ENCODE measurements at places on chromosomes 3 and 15.

GRCh38 chr15:34753236-34753894, 1.4 kb downstream of the GJD2 start:
- no peak for DNase-seq

GRCh38 chr3:25592510-25592968, 72.2 kb downstream of the TOP2B start:
- no peak for DNase-seq

DNA sequence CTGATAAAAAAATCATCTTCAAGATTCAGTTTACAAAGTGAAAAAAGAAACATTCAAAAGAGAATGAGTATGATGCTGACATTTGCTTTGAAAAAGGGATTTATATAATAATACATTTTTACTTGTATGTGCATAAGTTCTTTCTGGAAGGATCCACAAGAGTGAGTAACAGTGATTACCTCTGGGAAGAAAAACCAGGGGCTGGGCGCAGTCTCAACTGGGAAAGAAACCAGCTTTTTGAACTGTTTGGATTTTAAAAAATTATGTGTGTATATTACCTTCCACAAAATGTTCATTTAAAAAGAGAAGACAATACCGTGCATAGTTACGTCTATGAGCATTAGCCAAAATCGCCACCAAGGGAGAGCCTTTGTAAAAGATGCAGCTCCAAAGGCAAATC, 1.3 kb downstream of the CLEC3B start:
- DNase-seq = no peak

DNA sequence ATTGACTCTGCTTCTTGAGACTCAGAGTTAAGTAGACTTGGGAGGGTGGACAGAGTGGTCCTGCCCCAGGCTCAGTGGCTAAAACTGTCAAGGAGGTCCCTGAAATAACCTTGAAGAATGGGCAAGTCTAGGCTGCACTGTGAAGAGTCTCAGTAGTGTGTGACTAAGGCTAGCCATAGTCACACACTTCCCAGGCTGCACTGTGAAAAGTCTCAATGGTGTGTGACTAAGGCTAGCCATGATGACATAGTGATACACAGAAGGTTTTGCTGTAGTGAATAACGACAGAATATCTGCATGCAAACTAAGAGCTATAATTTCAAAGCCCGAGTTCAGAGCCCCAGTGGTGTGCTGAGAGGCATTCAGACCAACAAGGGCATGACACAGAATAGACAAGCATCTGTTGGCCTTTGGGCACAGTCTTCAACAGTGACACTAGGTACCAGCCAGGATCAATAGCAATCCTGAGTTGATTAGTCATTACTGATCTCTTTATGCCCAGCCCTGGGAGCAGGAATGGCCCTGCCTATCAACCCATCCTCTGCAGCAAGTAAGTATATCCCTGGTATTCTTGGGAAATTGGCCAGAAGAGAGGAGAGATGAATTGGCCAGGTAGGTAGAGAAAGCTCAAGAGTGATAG, 72.4 kb upstream of the BBX start:
- no peak for DNase-seq

GRCh38 chr3:195076981-195077610, 193.9 kb downstream of the XXYLT1 start:
- DNase-seq = no peak

GRCh38 chr3:40086890-40087883, 222.3 kb upstream of the EIF1B start:
- DNase-seq = no peak

DNA sequence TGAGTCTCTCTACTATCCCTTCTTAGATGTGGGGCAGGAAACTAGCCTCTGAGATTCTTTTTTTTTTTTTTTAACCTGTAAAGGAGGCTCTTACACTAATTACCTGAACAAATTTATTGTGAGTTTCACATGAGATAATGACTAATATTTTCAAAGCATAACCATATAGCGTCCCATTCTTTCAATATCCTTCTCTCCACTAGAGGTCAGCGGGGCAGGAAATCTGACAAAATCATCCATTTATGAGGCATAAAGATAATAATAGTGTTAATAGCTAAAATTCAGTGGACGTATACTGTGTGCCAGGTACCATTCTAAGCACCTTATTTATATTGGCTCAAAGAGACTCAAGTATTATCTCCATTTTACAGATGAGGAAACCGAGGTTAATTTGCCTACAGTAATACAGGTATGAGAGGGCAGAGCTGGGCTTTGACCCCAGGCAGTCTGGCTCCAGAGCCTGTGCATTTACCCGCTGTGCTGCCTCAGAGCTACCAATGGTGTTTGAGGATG, 16.3 kb upstream of the SMAD6 start:
- no peak for DNase-seq

DNA sequence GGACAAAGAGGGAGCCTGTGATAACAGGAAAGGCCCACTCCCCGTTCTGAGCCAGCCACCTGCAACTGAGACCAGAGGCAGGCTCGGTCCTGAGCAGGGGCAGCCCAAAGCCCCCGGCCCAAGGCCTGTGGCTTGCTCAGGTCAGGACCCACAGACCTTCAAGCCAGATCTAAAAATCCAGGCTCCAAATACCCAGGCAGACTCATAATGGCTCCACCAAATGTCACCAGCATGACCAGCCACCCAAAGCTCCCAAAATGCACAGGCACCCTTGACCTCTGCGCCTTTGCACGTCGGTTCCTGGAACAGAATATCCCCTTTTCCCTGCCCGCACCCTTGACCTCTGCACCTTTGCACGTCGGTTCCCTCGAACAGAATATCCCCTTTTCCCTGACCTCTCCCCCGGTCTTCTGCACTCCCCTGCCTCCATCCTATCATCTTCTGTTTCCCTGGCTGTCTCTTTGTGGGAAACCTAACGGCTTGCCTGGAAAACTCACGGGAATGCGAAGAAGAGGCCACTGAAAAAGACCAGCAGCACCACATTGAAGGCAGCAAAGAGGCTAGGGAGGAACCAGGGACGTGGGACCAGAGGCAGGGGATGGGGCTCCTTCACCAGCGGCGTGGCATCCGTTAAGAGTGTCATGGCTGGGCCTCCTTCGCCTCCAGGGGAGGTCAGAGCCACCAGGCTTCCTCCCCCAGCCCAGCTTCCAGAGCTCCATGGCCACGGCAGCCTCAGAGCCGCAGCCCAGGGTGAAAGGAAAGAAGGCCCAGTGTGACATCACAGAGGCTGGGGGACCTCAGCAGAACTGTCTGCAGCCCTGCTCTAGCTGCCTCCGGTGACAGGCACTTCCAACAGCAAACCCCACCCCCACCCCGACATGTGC, at the start of gene ZDHHC19:
Gene ZDHHC19, minus strand, starts transcription at position 728 of the 884 bp plus-strand sequence. Its CDS starts 85 bp downstream, at position 643.
- DNase-seq = no peak

DNA sequence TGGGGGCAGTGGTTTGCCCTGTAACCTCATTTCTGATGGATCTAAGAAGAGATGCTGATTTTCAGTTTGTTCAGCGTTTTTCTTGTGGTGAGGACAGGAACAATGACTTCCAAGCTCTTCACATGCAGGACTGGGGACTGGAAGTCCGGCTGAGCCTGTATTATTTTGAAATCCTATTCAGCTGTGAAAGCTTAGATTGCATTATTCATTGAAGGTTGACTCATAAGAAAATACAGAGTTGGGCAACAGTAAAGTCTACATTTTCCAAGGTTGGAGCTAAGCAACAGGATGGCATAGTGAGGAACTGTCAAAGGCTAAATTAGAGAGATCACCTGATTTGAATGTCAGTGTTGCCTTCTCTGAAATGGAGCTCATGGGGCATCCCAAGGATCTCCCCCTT, 230.9 kb upstream of the FEZF2 start:
- no peak for DNase-seq

DNA sequence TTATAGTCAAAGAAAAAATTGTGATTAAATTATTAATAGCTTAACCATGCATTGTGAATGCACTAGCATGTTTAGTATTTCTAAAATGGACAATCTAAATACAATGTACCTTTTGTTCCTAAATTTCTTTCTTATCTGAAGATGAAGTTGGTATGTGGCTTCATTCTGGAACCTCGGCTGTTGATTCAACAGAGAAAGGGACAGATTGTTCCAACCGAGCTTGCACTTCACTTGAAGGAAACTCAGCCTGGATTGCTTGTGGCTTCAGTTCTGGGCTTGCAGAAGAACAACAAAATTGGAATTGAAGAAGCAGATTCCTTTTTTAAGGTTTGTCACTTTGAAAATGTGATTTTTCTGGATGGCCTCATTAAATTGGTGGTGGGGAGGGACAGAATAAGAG, 32.6 kb downstream of the HPS3 start:
- DNase-seq = no peak

GRCh38 chr3:94811836-94812235, 749.0 kb downstream of the NSUN3 start:
- DNase-seq = no peak
